Thoracic aorta (tissue), 2 donors: ENCODE measurements at places on chromosomes 12 and 14. TPM values are rescaled to one million over a fixed set of nuclear protein-coding genes. Genes with fewer than 3 reads are reported as not detected.

PLEKHH1 gene
- total RNA-seq, result 3.8 TPM

LALBA gene
- not detected for total RNA-seq

SRRM4 gene
- not detected for total RNA-seq

ZNF605 gene
- total RNA-seq, result 7.0 TPM

PRR13 gene
- total RNA-seq, result 53.6 TPM

PTGER2 gene
- total RNA-seq, result 4.3 TPM

DAO gene
- not detected for total RNA-seq

BLTP3B gene
- 42.9 TPM for total RNA-seq

LMNTD1 gene
- not detected for total RNA-seq

NKX2-1 gene
- not detected for total RNA-seq

KRT80 gene
- total RNA-seq, result 0.21 TPM

LRTM2 gene
- not detected for total RNA-seq

MYH6 gene
- not detected for total RNA-seq
